ENCODE measurements at places on chromosomes 4 and X.

- no peak for DNase-seq
These were observed 43.5 kb downstream of the MID1 start for GRCh38 chrX:10576777-10577447.

- no peak for DNase-seq
These were observed 78.3 kb upstream of the UNC5C start for GRCh38 chr4:95627024-95627605.

GRCh38 chr4:85039526-85039925 lies 73.0 kb upstream of the WDFY3 start:
- DNase-seq: no peak

GRCh38 chr4:24328310-24328709 lies 256.0 kb downstream of the DHX15 start:
- no peak for DNase-seq

DNA sequence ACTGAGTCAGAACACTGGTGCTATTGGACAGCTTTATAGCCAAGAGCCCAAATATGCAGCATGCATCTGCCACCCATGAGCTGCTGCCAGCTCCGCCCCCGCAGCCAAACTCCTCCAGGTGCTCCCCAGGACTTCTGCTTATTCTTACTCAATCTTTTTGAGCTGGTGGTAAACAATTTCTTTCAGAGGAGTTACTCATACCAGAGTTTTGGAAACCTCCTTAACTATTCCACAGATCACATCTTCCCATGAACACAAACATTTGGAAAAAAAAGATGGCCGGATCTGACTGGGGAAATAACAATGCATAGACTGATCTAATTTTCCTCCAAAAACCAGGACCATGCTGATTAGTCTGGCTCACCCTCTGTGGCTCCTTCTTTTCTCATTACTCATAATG lies 399.9 kb downstream of the GPM6A start:
- no peak for DNase-seq

- no peak for DNase-seq
These were observed 1608.7 kb downstream of the STIM2 start for GRCh38 chr4:28469387-28469786.

DNA sequence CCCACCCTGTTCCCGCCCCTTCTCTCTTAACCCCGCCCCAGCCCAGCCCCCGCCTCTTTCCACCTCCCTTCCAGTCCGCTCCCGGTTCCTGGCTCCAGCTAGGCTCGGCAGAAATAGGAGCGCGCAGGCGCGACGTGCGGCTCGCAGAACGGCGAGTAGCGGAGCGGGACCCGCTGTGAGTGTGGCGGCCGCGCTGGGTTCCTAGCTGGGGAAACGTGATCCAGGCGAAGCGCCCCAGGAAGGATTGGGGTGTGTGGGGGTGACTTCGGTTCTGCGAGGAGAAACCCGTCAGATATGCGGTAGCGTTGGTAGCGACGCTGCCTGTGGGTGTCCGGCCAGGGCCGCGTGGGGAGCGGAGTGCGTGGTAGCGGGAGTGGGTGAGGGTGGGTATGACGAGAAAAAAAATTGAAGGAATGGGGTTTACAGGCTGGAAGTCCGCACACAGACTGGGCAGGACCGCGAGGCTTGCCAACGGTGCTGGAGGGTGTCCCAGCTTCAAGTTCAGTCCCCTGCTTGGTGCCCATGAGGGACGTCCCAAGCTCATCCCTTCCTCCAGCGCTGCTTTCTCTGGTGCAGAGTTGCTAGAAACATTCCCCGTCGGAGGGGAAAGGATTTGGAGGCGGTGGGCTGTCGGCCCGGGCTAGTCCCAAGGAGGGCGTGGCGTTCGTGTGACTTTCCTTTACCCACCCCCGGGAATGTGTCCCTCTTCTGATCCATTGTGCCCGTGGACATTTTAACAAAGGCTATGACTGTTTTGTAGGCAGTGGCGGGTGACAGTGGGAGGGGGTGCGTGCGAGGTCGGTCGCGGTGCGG lies at the start of gene PRRG1:
Gene PRRG1, plus strand, starts transcription at position 144 of the 813 bp plus-strand sequence. CDS start 56,886 bp downstream, outside the sequence.
- no peak for DNase-seq

DNA sequence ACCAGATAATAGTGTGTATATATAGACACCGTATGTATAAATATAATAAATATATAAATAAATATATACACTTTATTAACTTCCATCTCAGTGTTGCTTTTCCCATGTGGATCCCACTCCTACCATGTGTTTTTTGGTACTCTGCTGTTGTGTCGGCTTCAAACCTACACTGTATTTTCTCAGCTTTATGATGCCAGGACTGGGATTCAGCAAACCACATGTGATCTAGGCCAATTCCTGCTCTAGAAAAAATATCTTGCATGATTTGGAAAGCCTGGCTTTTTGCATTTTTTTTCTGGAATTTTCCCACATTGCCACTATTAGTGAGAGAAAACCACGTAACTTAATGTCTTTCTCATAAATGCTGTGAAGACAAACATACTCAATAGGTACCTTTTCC lies 55.8 kb downstream of the POLR2B start:
- DNase-seq: no peak

GRCh38 chrX:20711366-20711765 lies 444.7 kb upstream of the RPS6KA3 start:
- no peak for DNase-seq

DNA sequence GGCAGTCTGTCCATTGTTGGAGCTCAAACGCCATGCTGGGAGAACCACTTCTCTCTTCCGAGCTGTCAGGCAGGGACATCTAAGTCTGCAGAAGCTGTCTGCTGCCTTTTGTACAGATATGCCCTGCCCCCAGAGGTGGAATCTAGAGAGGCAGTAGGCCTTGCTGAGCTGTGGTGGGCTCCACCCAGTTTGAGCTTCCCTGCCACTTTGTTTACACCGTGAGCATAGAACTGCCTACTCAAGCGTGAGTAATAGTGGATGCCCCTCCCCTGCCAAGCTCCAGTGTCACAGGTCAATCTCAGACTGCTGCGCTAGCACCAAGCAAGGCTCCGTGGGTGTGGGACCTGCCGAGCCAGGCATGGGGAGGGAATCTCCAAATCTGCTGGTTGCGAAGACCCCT lies 145.7 kb downstream of the VSIG4 start:
- no peak for DNase-seq

DNA sequence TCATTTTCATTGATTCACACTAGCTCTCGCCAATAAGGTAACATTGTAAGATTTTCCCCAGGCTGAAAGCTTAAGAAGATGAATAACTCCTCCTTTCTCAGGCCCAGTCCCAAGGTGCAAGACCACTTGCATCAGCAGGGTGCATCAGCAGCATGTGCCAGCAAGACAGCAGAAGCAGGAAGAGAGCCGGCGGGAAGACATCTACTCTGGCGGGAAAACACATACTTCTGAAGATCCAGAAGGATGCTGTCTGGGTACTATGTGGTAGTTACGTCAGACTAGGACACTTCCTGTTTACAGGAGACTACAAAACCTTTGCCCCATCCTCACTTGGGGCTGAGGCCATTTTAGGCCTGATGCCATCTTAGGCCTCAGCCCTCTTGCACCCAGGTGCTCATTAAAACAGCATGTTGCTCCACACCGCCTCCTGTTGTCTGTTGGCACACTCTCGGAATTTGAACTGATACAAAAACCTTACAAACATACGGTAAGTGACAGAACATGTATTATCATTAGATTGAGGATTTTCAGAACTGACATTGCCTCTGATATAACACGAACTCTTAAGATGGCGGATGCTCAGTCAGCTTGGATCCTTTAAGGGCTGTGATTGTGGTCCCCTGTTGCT lies 886.5 kb upstream of the EPHA5 start:
- no peak for DNase-seq

DNA sequence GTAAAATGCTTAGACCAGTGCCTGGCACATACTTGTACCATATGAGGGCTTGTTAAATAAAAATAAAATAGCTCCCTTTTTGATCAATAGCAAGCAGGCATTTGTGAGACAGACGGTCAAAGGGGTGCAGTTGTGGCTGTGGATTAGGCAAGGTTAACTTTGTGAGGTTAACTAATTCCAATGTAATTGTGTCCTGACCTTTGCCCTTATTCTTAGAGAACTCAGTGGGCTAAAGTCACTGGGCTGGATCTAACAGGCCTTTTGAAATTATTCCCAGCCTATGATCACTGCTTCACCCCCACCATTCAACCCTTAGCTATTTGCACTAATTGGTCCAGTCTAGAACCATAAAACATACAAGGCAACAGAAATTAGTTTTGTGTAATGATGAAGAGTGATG lies 166.4 kb downstream of the MID1 start:
- no peak for DNase-seq

GRCh38 chr4:181820553-181820952 lies 422.6 kb upstream of the TENM3 start:
- no peak for DNase-seq

GRCh38 chr4:120897981-120898719 lies 24.4 kb downstream of the PRDM5 start:
- no peak for DNase-seq

- DNase-seq: no peak
These were observed 175.6 kb downstream of the SNCA start for GRCh38 chr4:89661173-89661899.

DNA sequence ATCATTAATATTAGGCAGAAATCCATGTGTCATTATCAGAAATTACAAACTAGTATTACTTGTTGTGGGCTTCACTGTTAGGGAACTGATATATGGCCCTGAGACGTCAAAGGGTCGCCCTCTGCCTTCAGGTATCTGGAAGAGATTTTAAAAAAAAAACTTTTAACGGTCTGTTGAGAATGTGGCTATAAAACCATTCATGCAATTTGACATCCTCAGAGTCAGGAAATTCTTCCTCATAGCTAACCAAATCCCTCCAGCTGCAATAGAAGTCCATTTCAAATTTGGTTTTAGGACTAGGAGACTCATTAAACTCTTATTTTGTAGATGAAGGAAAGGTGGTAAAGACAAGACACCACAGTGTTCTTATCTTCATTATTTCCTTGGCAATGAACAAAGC lies 194.2 kb upstream of the NOCT start:
- no peak for DNase-seq

- no peak for DNase-seq
These were observed 100.0 kb downstream of the SYNPO2 start for GRCh38 chr4:118988635-118988972.

DNA sequence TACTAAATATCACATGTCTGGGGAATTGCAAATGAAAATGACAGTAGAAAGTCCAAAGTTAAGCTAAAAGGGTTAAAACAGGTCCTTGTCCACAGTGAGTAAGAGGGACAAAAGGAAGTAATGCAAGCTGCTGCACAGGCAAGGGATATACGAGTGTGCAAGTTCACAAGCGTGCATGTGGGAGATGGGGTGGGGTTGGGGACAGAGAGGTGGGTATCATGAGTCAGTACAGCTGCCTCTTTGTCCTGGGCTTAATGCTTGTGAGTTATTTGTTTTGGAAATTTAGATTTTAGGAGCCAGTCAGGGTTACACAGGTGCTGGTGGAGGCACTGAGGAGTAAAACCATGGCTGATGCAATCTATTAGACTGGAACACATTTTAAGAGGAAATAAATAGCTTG lies 3.3 kb upstream of the GPRASP2 start:
- no peak for DNase-seq

DNA sequence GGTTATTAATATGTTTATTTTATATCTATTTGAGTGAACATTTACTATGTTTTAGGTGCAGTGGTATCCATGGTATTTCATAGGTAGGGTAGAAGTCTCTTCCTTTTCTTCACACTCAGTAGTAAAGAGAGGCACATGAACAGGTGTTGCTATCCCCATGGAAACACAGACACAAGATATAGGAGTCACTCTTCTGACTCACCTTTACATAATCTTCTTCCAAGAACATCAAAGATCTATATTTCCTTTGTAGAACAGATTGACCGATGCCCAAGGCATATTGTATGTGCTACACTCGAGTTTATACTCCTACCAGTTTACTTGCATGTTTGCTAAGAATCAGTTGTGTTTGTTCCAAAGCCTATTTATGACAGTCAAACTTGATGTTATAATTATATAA lies 1997.4 kb downstream of the C4orf33 start:
- DNase-seq: no peak

GRCh38 chrX:39532761-39533160 lies 565.0 kb downstream of the BCOR start:
- no peak for DNase-seq

- DNase-seq: no peak
These were observed 53.2 kb downstream of the MAGED4B start for GRCh38 chrX:52015794-52016193.

GRCh38 chrX:110401135-110401534 lies 42.5 kb downstream of the RTL9 start:
- DNase-seq: no peak

DNA sequence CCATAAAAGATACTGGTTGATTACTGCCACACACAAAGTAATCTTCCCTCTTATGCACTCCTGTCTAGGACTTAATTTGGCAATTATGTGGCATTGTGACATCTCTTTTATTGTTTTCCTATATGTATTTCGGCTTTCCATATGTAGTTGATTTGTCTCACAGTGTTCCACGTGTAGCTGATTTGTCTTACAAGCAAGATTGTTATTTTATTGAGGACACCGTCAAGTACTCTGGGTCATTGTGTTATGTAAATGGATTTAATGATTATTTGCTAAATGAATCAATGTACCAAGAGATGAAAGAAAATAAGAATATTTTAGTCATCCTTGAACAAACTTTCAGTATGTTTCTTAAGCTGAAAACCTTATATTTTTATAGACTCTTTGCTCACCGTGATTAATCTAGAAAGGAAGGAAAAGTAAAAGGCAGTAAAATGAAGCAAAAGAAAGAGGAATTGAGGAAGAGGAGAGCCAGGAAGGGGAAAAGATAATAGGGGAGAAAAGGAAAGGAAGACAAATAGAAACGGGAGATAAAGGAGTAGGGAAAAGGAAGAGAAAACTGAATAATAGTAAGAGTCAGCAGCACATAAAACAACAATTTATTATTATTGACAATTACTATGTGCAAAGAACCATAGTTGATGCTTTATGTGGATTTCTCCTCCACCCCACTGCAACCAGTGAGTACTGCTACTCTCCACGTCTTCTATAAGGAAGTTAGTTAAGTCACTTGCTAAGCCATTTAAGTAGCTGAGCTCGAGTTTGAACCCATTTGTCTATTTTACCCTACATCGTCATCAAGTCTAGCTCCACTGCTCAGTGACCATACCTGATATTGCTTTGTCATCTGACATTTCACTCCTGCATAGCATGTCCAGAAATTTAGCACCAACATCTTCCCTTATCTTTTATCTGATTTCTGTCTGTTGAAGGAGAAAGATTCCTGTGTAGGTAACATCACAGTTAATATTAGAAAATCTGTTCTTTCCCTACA lies 336.5 kb downstream of the BMPR1B start:
- no peak for DNase-seq

GRCh38 chr4:124934916-124935315 lies 222.4 kb upstream of the ANKRD50 start:
- no peak for DNase-seq

- no peak for DNase-seq
These were observed 48.5 kb downstream of the SMIM31 start for GRCh38 chr4:164802301-164802901.

- DNase-seq: no peak
These were observed 342.4 kb downstream of the BCOR start for GRCh38 chrX:39755143-39756032.

DNA sequence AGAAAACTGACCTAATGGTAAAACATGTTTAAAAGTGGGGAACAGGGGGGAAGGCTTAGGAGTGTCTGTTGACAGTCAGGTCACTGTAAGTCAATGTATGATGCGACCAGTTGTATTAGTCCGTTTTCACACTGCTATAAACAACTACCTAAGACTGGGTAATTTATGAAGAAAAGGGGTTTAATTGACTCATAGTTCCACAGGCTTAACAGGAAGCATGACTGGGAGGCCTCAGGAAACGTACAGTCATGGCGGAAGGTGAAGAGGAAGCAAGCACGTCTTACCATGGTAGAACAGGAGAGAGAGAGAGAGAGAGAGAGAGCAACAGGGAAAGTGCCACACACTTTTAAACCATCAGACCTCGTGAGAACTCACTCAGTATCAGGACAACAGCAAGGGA lies 13.0 kb upstream of the PLAC1 start:
- DNase-seq: no peak

GRCh38 chr4:55859711-55860110 lies 6.3 kb downstream of the EXOC1 start:
- DNase-seq: no peak

Data from stimulated activated CD4-positive, alpha-beta T cell treated with anti-CD3 and anti-CD28 coated beads, TNF-alpha, amount 100 ng/mL, for 1 hour (primary cell).